ENCODE measurements at places on chromosomes 1 and 21. TPM values are rescaled to one million over a fixed set of nuclear protein-coding genes. Genes with fewer than 3 reads are reported as not detected.

Gene CACNA1E
- total RNA-seq, result not detected

Gene LRRC38
- total RNA-seq, result 2.5 TPM

Gene GPN2
- 11.5 TPM for total RNA-seq

Gene HAO2
- total RNA-seq, result not detected

Gene ZNF326
- total RNA-seq, result 12.8 TPM

Gene CDC42
- 141 TPM for total RNA-seq

Gene EVA1C
- total RNA-seq, result 66.5 TPM

Gene OR2G6
- total RNA-seq, result not detected

All from vagina (tissue), 2 donors.